ENCODE measurements at places on chromosomes 12 and 14.
A peak's percentile ranks its signal among the peaks of the same experiment; 100 is the strongest.

DNA sequence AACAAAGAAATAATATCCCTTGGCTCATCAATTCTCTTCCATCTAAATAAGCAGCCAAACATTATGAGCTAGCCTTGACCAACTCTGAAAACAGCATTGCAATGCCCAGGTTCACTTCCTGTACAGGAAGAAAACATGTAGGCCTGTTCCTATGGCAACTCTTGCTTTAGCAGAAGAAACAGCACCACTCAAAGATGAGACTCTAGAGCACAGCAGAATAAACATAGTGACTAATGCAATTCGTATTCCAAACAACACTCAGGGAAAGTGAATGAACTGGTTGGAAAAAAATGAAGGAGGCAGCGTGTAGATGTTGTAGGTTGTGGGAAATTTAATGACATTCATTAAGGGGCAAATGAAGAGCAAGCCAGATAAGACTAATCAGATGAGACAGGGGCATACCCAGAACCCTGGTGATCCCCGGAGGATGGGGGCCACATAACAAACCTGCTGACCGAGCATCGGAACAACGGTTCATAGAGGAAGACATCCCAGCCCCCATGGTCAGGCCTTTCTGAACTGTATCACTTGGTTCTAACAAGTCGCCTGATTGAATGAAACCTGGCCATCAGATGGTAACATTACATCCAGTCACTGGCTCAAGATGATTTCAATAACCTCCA is 9.0 kb downstream of the ARHGDIB start:
- peak; percentile 81 for DNase-seq

DNA sequence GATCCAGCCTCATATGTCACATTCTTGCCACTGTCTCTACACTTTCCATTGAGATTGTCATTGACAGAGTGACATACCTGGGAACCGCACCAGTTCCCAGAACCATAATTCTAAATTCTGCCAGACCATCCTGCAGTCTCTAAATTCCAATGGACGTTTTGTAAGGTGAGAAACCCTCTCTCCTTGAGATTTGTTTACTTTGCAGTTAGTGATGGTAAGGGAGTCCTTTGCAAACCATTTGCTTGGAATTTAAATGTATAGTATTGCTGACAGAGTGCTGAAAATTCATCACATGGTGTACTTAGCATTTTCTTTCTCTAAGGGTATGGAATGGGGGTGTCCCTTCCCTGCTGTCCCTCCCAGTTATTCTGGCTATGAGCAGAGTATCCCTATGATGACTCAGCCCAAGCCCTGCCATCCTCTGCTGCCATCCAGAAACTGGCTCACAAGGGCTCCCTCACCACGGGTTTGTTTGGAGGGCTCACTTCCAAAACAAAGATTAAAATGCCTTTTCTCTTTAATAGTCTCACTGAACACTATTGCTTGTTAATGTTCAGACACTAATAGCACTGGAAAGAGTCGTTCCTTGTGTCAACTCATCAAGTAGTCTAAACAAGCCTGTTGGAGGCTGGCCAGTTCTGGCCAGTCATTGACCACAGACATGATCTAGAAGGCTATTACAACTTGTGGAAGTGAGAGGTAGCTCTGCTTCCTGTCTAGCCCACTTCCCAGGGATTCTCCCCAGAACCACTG is 129.0 kb upstream of the HMGA2 start:
- no peak for DNase-seq

DNA sequence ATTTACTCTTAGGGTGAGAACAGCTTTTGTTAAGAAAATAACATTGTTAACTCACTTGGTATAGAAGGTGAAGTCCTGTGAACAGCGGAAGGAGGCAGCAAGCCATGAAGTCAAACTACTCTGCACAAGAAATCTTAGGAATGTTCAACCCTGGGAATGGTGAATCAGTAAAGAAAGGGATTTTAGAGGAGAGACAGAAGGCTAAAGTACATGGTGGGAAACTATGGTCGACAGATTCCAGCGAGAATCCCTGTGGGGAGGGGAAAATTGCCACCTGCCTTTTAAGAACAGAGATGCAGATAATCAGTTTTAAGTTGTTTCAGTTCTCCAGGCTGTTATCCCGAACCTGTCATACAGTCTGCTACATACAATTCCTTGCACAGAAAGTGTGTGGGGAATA is 63.2 kb upstream of the PTPRR start:
- DNase-seq: no peak

GRCh38 chr12:104925501-104925900 is 32.6 kb downstream of the SLC41A2 start:
- DNase-seq: no peak

DNA sequence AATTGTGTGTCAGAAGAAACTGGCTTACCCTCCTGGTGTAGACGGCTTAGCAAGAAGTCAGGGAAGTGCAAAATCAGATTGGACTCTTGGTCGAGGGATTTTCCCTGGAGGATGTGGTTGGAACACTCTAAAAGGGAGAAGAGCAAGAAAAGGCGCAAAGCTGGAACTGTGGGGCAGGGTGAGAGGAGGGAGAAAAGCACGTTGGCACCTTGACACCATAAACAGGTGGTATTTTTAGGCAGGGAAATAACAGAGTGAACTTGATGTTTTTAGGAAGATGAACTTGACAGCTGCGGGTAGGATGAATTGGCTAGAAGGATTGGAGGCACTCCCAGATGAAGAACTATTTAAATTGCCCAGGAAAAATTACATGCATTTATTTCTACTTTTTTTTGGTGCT is 67.7 kb downstream of the HCAR2 start:
- DNase-seq: no peak

- no peak for DNase-seq
Observed at GRCh38 chr12:92124689-92125029, 21.0 kb downstream of the BTG1 start.

- no peak for DNase-seq
Observed at GRCh38 chr14:71907793-71908515, 24.3 kb upstream of the RGS6 start.

DNA sequence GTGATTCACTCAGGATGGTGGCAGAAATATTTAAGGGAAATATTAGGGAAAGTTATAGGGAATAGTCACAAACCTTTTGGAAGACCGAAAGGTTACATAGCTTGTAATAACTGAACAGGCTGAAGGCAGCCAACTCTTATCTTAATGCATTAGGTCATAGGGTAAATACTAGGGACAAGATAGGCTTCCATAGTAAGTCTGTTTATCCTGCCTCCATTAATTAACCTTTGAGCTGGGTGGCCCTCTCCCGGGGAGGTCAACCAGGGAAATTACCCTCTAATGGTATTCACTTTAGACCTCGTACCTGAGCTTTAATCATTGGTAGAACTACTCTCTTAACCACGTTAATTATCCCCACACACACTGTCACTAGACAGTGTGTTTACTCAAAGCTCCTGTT is 981.8 kb downstream of the SLC16A7 start:
- no peak for DNase-seq
